ENCODE measurements at places on chromosomes 7 and 10. TPM values are rescaled to one million over a fixed set of nuclear protein-coding genes. Genes with fewer than 3 reads are reported as not detected.

DNA sequence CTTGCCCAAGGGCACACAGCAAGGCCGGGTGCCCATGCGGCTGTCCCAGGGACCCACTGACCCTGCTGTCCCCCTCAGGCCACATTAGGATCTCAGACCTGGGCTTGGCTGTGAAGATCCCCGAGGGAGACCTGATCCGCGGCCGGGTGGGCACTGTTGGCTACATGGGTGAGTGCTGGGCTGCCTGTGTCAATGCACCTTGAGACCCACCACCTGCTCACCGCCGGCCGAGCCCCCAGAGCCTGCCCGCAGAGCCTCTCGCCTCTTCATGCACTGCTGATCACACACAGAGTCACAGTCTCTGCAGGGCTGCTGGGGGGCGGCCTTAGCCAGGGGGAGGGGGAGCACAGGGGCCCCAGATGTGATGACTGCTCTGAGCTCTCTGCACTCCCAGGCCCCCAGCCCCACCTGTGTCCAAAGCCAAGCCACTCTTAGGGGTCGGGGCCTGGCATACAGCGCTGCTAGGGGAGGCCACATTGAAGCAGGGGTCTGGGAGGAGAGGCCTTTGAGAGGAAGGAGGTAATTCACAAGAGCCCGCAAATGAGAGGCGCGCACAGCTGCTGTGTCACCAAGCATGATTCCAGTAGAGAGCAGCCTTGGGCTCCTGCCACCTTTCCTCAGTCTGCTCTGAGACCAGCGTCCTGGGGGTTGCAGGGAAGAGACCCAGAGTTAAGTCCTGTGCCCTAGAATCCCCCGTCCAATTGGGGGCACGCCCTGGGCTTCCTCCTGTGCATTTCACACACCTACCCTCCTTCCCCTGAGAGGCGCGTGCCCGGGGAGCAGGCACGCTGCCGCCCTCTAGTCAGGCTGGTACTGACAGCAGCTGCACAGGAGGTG is 100.4 kb downstream of the RGS10 start:
- no peak for DNase-seq

DNA sequence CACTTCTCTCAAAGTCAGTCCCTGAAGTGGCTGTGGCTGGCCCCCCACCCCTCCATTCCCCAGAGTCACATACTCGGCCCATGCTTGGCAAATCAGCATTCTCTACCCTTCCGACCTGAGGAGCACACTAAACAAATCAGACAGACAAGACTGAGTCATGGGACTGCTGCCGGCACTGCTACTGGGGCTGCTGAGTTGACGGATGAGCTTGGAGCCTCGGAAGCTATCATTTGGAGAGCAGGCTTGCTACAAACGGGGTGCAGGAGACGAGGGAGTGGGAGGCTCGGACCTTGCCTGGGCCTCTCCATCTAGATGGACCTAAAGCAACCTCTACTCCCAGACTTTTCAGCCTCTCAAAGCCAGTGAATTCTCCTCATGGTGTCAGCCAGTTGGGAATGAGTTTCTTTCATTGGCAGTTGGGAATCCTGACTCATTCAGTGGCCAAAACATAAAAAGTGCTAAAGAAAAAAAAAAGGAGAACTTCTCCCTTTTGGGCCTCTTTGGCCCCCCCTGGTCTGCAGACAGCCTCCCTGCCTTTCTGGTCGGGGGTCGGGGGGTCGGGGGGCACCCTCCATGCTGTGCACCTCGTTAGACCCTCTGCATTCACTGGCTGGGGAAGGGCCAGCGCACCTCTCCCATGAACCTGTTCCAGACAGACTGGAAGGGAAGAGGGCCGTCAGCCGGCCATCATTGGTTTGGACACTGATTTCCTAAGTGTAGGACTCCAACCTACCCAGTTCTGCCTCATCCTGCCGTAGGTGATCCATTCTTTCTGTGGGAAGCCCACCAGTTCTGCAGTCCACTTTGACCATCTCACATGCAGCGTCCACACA is 52.3 kb upstream of the COL13A1 start:
- no peak for DNase-seq

DNA sequence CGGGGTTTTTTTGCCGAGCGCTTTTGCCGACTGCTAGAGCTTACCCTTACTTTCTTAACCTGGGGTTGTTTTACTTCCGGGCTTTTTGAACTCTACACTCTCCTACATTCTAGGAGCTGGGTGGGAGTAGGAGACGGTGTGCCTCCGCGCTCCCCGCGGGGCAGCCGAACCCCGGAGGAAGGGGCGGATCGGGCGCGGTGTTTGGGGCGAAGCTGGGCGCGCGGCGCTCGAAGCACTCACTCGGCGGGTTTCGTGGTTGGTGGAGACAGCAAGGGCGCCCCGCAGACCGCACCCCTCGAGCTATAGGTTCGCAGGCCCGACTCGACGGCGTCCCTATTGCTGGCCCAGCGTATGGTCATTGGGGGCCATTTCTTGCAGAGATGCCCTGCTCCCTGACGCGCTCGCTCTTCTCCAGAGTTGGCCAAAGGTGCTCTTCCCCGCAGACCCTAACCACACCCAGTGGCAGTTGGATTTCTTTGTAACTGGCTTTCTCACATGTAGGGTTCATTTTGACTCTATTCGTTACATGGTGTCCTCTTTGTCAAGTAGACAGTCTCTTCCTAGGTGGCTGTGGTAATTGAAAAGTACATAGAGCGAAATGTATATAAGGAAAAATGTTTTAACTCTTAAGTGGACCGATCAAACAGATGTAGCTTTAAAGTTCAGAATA is 364 bp downstream of the ZNF518A start:
- DNase-seq: peak; percentile 77

DNA sequence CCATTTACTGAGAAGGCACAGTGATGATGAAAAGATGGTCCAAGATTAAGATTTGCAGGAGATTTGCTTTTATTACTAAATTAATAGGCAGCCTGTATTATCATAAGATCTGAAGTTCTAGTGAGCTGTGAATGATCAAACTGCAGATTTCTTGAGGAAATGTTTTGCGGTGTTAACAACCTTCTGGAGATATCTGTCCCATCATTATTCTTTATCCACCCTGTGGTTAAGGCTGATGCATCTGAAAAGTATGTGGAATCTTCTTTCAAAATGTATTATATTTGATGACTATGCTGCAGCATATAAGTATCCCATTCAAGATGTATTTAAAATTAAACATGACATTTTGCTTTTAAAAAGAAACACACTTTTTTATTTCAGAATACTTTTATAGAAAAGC is 150.3 kb downstream of the POLR1F start:
- no peak for DNase-seq

PRPS1L1 gene
- total RNA-seq: not detected

DNA sequence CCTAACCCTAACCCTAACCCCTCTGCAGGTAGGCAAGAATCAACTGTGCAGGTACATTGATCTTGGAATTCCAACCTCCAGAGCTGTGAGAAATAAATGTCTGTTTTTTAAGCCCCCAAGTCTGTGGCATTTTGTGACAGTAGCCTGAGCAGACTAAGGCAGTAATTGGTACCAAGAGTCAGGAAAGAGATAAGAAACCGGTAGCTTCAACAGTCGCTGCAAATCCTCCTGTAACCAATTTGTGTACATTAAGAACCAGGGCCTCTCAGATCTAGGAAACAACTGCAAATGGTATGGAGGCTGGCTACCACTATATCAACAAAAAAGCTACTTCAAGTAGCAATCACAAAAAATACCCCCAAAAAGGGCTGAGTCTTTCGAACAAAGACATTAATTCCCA is 67.3 kb downstream of the DOCK4 start:
- DNase-seq: no peak

GRCh38 chr7:10657201-10657600 is 316.5 kb upstream of the PHF14 start:
- DNase-seq: no peak

- DNase-seq: no peak
These were observed 10.6 kb downstream of the DUSP5 start for GRCh38 chr10:110508159-110508788.

UROS gene
- 49.2 TPM for total RNA-seq

GRCh38 chr10:1280466-1281404 is 224.6 kb downstream of the WDR37 start:
- DNase-seq: no peak

DNA sequence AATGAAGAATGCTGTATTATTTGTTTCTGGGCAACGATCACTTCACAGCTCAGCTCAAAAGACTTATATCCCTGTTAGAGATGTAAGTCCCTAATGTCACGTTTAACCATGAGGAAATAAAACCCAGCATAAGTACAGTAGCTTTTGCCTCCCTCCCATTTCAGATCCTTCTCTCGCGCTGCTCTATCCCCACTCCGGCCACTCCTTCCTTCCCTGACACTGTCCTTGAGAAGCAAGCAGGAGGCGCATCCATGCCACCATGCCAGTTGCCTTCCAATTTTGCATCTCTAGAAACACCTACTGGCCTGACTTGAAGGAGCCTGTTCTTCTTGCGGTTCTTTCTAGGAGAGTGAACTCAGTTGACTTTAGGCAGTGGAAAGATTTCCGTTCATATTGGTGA is 1.2 kb downstream of the FAM180A start:
- no peak for DNase-seq

ANK3 gene
- total RNA-seq: 32.9 TPM

DNA sequence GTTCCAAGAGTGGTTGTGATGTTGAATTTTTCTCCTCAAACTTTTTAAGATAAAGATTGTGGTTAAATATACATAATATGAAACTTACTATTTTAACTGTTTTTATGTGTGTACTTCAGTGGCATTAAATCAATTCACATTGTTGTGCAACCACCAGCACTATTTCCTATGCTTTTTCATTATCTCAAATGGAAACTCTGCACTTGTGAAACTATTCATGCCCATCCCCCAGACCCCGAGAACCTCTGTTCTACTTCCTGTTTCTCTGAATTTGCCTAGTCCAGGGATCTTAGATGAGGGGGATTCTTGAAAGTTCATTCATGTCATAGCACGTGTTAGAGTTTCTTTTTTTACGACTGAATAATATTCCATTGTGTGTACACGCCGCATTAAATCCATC is 67.0 kb downstream of the WDR37 start:
- DNase-seq: no peak

NUTM2E gene
- total RNA-seq: not detected

- no peak for DNase-seq
These were observed 18.3 kb downstream of the LIPM start for GRCh38 chr10:88820748-88821401.

ECHDC3 gene
- total RNA-seq: 24.7 TPM

DNA sequence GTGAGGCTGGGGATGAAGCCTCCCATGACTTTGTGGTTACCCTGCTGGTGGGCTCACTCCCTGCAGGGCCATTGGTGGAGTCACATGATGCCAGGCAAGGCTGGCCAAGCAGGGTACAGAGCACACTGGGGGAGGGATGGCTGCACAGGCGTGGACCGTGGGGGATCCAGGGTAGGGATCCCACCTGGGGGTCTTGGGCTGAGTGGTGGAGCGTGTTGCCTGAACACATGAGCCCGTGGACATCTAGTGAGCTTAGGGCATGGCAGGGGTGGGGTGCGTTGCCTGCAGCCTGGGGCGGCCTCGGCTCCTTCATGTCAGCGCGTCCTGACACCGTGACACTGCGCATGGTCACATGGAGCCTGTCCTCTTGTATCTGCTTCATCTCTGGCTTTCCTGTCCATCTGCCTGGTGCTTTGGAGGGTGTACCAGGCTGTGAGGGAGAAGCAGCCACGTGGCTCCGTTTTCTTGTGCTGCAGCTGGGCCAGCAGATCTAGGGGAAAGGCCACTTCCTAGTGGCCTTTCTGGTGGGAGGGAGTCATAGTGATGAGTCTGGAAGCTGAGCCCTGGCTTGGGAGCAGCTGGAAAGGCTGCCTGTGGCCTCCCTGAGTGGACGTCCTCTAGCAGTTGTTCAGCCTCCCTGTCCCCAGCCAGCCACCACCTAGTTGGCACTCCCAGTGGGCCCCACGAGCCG is 96.2 kb downstream of the LHPP start:
- no peak for DNase-seq

GRCh38 chr7:73844848-73845460 is 2.6 kb upstream of the METTL27 start:
- DNase-seq: no peak

NOM1 gene
- 32.9 TPM for total RNA-seq

GRCh38 chr10:93613126-93613525 is 789 bp downstream of the PDE6C start:
- DNase-seq: no peak

GRCh38 chr10:113177156-113177935 is 227.3 kb downstream of the TCF7L2 start:
- DNase-seq: no peak

PAX2 gene
- total RNA-seq: not detected

- no peak for DNase-seq
These were observed 51.7 kb downstream of the SNX10 start for GRCh38 chr7:26343320-26343832.

All from Calu3 (cell line).